Glutamatergic neuron (in vitro differentiated cells): ENCODE measurements at places on chromosomes 4 and X.

GRCh38 chrX:40074080-40074958, 23.4 kb downstream of the BCOR start:
- no peak overlapping the region for H3K4me3 ChIP-seq
- H3K27ac ChIP-seq: peak overlapping the region; percentile 68
- H3K36me3 ChIP-seq: no peaks in the 10 kb centered on the region
- DNase-seq: no peak
- peaks cover 11% of the 10 kb centered on the region for H3K4me1 ChIP-seq
- H3K27me3 ChIP-seq: no peaks in the 10 kb centered on the region

DNA sequence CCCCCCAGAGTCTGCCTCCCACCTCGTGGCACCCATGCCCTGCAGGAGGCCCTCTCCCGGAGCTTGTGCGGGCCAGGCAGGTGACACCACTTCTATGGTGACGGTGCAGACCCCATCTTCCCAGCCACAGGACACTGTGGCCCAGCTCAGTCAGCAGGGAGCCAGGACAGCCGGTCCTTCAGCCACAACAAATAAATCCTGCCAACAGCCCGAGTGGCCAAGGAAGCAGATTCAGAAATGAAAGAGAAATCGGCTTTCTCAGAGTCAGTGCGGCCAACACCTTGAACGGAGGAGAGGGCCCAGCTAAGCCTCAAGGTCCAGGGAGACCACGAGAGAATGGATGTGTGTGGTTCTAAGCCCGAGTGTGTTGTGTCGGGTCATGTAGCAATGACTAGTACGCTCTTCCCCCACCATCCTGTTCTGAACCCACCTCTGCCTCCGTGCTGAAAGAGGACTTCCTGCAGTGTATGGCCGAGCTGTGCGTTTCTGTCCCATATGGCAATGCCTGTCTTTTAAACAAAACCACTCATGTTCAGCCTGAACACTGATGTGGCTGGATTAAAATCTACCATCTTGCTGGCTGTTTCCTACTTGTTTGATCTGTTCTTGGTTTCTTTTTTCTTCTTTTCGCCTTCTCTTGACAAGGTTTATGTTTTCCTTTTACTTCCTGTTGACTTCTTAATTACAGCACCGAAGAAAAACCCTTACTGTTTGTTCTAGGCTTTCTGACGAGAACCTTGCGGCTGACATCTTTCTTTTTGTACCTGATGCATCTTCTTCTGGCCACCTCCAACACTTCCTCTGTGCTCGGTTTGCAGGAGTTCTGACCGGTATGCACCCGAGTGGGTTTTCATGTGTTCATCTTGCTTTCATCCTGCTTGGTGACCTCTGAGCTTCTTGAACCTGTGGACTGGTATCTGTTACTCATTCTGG, 53.1 kb downstream of the GAK start:
- H3K36me3 ChIP-seq: peaks cover 9% of the 10 kb centered on the region
- H3K4me3 ChIP-seq: no peak overlapping the region
- DNase-seq: no peak
- no peak overlapping the region for H3K27ac ChIP-seq
- H3K4me1 ChIP-seq: peaks cover 8% of the 10 kb centered on the region

DNA sequence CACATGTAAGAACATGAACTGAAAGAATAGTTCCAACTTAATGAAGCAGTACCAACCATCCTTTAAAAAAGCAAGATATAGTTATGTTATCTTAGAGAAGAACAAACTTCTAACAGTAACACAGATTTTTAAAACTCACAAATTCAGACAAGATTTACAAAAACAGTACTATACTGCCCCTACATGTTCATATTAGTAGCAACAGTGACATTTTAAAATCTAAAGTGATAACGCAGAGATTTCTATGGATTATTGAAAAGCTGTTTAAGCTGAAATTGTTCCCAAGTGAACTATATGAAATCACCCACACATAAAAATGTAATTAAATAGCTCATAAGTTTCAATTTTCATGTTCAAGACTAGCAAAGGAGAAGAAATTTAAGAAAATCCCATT, 166.0 kb downstream of the FBXW7 start:
- no peak overlapping the region for H3K4me3 ChIP-seq
- H3K4me1 ChIP-seq: peaks cover 39% of the 10 kb centered on the region
- peaks cover 8% of the 10 kb centered on the region for H3K36me3 ChIP-seq
- H3K27me3 ChIP-seq: no peaks in the 10 kb centered on the region
- no peak for DNase-seq
- no peak overlapping the region for H3K27ac ChIP-seq

DNA sequence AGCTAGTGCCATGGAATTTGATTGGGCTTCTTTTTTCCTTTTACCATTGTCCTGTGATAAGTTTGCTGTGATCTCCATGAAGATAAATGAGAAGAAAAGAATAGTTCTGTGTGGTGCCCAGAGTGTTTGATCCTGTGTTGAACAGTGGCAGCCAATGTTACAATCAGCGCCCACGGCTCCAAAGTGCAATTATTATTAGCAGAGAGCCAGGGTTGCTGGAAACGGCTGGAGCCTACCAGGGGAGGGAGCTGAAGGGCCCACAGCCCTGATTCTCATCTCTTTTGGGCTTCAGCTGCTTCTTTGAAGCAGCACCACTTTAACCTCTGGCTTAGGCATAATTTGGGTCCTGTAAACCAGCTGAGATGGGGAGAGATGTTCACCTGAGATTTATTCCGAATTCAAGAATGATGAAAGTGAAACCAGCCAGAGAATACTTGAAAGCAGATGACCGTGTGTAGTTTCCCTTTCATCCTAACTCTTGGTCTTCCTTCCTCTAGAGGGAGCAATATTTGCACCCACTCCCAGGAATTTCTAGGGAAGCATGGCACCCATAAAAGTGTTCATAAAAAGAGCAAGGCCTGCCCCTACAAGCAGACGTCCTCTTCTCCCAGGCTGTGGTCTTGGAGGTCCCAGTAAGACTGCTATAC, 298.3 kb downstream of the EVC2 start:
- H3K27me3 ChIP-seq: no peaks in the 10 kb centered on the region
- peaks cover 13% of the 10 kb centered on the region for H3K36me3 ChIP-seq
- no peak for DNase-seq

GRCh38 chr4:146633471-146633800, 5.3 kb upstream of the POU4F2 start:
- H3K27ac ChIP-seq: no peak overlapping the region
- H3K27me3 ChIP-seq: peaks cover 35% of the 10 kb centered on the region
- H3K4me1 ChIP-seq: peaks cover 20% of the 10 kb centered on the region
- no peaks in the 10 kb centered on the region for H3K36me3 ChIP-seq
- H3K4me3 ChIP-seq: peak overlapping the region; percentile 35

GRCh38 chr4:139557556-139558110, 1.6 kb upstream of the SETD7 start:
- no peaks in the 10 kb centered on the region for H3K36me3 ChIP-seq
- H3K4me3 ChIP-seq: peak overlapping the region; percentile 96
- no peak for DNase-seq
- peaks cover 23% of the 10 kb centered on the region for H3K27me3 ChIP-seq
- H3K4me1 ChIP-seq: peaks cover 28% of the 10 kb centered on the region

- DNase-seq: no peak
- H3K36me3 ChIP-seq: no peaks in the 10 kb centered on the region
- no peak overlapping the region for H3K27ac ChIP-seq
- H3K4me1 ChIP-seq: no peaks in the 10 kb centered on the region
- H3K4me3 ChIP-seq: no peak overlapping the region
- no peaks in the 10 kb centered on the region for H3K27me3 ChIP-seq
Measured at GRCh38 chrX:37332987-37333658, 16.0 kb upstream of the PRRG1 start.

DNA sequence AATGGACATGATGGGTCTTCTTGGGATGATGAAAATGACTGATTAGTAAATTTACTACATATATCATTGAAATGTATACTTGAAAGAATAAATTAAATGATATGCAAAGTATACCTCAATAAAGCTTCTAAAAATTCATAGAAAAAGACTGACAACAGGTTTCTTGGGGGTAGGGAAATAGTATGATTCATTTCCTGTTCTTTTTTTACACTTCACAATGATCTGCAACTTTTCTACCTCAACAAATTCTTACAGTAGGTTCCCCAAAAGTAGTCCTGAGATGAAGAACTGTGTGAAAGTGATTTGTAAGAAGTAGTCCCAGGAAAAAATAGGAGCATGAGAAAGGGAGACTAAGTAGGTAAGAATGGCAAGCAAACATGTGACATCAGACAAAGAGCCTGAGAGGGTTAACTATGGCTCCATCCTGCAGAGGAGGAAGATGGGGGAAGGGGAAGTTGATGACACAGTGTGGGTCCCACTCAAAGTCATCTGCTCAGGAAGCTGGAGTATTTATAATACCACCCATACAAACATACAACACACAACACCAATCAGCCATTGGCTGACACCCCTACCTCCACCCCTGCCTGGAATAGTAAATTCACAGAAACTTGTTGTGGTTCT, 73.9 kb downstream of the ARHGAP6 start:
- no peak for DNase-seq
- no peaks in the 10 kb centered on the region for H3K36me3 ChIP-seq
- H3K4me3 ChIP-seq: no peak overlapping the region
- peaks cover 2% of the 10 kb centered on the region for H3K27me3 ChIP-seq
- H3K27ac ChIP-seq: no peak overlapping the region

DNA sequence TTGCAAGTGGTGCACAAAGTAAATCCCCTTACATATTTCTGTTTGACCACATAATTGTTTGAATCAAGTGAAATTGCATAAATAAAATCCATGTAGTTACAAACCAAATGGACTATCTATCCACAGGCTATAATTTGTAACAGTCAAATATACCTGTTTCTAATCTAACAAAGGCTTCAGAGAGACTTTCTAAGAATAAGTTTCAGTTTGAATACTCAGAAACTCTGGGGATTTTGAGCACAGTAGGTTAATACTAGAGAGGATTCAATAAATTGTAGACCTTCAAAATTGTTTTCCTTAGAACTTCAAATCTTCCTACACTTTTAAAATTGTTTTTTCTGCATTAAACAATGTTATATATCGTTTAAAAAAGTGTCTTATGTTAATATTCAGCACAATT, 1250.1 kb downstream of the NLGN4X start:
- H3K36me3 ChIP-seq: no peaks in the 10 kb centered on the region
- H3K4me1 ChIP-seq: no peaks in the 10 kb centered on the region
- H3K27ac ChIP-seq: no peak overlapping the region
- no peak for DNase-seq
- no peaks in the 10 kb centered on the region for H3K27me3 ChIP-seq

GRCh38 chrX:149213264-149213663, 291.8 kb downstream of the IDS start:
- H3K27me3 ChIP-seq: no peaks in the 10 kb centered on the region
- no peaks in the 10 kb centered on the region for H3K4me1 ChIP-seq
- no peaks in the 10 kb centered on the region for H3K36me3 ChIP-seq
- H3K4me3 ChIP-seq: no peak overlapping the region
- H3K27ac ChIP-seq: no peak overlapping the region

DNA sequence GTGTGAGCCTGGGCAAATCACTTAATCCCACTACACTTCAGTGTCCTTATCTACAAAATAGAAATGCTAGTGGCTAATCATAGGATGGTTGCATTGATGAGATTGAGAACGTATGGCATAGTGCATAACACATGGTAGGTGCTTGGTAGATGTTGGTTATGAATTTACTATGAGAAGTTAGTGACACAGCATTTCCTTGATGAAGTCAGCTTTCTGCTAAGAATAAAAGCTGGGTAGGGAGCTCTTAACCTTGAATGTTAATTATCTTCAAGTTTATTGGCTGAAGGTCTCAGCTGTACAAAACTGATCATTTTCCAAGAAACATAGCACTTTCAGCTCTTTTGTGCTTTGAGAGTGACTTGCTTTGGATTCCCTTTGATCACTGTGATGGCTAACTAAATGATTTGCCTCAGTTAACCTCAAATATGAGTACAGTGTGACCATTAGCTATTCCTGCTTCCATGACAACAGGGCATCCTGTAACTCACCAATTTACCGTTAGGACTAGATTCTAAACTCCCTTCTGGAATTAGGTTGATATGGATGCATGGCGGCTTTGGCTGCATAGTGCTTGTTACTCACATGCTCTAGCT, 17.8 kb downstream of the PDK3 start:
- DNase-seq: no peak
- no peaks in the 10 kb centered on the region for H3K36me3 ChIP-seq
- peaks cover 10% of the 10 kb centered on the region for H3K4me1 ChIP-seq
- no peaks in the 10 kb centered on the region for H3K27me3 ChIP-seq
- no peak overlapping the region for H3K4me3 ChIP-seq
- H3K27ac ChIP-seq: no peak overlapping the region

DNA sequence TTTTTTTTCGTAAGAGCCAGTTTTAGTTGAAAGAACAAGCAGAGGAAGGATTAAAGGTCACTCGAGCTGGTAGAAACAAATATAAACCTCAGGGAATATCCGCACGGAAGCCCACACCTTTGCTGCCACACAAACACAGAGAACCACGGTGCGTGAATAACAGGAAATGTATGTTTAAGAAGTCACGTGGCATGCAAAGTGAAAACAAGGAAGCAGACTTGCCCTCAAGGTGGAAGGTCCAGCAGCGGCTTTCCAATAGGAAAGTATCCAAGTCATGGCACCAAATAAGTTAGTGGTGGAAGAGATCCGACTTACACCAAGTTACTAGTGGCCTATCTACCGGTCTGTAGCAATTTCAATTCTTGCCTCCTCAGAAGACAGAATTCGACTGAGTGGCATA, 215.5 kb downstream of the HHIP start:
- DNase-seq: no peak
- H3K36me3 ChIP-seq: no peaks in the 10 kb centered on the region
- no peaks in the 10 kb centered on the region for H3K4me1 ChIP-seq

- DNase-seq: no peak
- H3K36me3 ChIP-seq: no peaks in the 10 kb centered on the region
- H3K4me3 ChIP-seq: no peak overlapping the region
- no peak overlapping the region for H3K27ac ChIP-seq
- H3K27me3 ChIP-seq: no peaks in the 10 kb centered on the region
- no peaks in the 10 kb centered on the region for H3K4me1 ChIP-seq
Measured at GRCh38 chr4:177051473-177052060, 258.1 kb upstream of the NEIL3 start.

DNA sequence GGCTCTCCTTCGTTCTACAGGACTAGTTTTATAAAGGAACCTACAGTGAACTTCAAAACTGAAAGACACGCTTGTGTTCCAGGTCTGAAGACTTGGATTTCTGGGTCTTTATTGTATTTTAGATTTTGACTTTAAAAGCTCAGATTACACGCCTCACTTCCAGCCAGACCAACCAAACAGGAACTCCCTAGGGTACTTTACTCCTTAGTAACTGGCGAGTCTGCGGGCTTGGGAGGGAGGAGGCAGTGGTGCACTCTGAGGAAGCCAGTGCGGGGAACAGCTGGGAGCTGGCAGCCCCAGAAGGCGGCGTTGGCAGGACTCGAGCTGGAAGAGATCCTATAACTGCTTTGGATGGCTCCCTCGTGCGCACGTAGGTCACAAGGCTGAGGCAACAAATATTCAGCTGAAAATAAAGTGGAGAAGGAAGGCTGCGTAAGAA, 391 bp upstream of the PHKA1 start:
- peak overlapping the region; percentile 43 for H3K27ac ChIP-seq
- H3K36me3 ChIP-seq: no peaks in the 10 kb centered on the region
- H3K4me1 ChIP-seq: peaks cover 2% of the 10 kb centered on the region
- peak overlapping the region; percentile 86 for H3K4me3 ChIP-seq
- H3K27me3 ChIP-seq: no peaks in the 10 kb centered on the region
